Thyroid gland (tissue), 4 donors: ENCODE measurements at places on chromosomes 6 and 20. TPM values are rescaled to one million over a fixed set of nuclear protein-coding genes. Genes with fewer than 3 reads are reported as not detected.

The SNAP91 gene
- 3.4 TPM for total RNA-seq

GRCh38 chr6:134880487-134881190 lies 69.3 kb downstream of the ALDH8A1 start:
- H3K27me3 ChIP-seq = no peaks in the 10 kb centered on the region
- H3K4me3 ChIP-seq = no peak overlapping the region
- no peak for DNase-seq
- H3K4me1 ChIP-seq = peaks cover under 1% of the 10 kb centered on the region

- no peak overlapping the region for H3K4me3 ChIP-seq
- no peaks in the 10 kb centered on the region for H3K36me3 ChIP-seq
- H3K27me3 ChIP-seq = no peaks in the 10 kb centered on the region
These were observed 1104.6 kb upstream of the MAP3K7 start for GRCh38 chr6:91691449-91691848.

The CRISP3 gene
- total RNA-seq = not detected

DNA sequence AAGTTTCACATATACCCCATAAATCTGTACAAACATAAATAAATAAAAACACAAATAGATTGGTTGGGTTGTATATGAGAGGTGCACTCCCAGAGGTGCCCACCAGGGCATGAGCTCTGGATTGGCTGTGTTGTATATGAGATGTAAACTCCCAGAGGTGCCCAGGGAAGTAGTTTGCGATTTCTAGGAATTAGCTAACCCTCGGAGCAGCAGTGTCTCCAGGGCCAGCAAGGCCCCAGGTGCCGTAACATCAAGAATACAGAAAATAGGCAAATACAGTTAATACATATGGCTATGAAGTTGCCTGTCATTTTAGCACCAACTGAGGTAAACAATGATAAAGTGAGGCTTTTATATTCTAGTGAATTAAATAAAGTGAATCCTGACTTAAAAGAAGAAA lies 5.4 kb upstream of the GINM1 start:
- no peaks in the 10 kb centered on the region for H3K36me3 ChIP-seq
- no peak overlapping the region for H3K27ac ChIP-seq
- H3K4me3 ChIP-seq = no peak overlapping the region
- H3K27me3 ChIP-seq = no peaks in the 10 kb centered on the region
- no peaks in the 10 kb centered on the region for H3K4me1 ChIP-seq
- no peak for DNase-seq

DNA sequence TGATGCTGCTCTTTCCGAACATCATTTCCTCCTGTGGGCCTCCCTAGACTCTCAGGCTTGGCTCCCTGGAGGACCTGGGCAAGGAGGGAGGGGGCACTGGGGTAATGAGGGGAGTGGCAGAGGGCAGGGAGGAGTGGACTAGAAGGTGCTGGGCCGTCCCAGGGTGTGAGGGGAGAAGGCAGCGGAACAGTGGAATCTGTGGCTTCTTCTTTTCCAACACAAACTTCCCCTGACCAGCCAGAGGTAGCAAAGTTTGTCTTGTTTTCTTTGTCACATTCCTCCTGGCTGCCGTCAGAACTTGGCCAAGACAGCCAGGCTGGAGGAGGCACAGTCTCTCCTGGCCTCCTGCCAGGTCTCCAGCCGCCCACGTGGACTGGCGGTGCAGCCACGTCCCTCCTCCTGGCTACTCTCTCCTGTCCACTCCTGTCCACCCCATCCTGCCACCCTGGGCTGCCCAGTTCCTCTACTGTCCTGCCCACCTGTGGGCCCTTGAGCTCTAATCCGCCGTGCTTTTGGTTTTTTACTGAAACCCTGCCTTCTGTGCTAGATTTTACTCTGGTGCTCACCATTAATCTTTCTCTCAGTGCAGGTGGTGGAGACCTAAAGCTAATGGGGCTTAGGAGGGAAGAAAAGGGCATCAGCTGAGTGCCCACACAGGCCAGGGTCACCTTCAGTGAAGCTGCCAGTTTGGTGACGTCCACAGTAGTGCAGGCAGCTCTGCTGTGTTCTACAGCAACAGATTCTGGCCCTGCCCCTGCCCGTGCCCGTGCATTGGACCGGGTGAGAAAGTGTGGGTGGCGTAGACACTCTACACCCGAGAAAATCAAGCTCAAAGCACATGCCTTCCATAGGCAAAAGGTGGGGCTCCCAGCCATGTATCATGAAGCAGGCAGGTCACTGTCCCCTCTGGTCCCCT lies 2.8 kb upstream of the CDSN start:
- peaks cover 11% of the 10 kb centered on the region for H3K4me1 ChIP-seq
- H3K27ac ChIP-seq = peak overlapping the region; percentile 44
- H3K27me3 ChIP-seq = no peaks in the 10 kb centered on the region
- no peak overlapping the region for H3K4me3 ChIP-seq
- DNase-seq = peak; percentile 97
- no peaks in the 10 kb centered on the region for H3K36me3 ChIP-seq

The RAD21L1 gene
- total RNA-seq = not detected

- H3K4me1 ChIP-seq = no peaks in the 10 kb centered on the region
- H3K4me3 ChIP-seq = no peak within 1 kb of the TSS
- H3K27me3 ChIP-seq = no peaks in the 10 kb centered on the region
- H3K27ac ChIP-seq = no peak within 1 kb of the TSS
- no peaks in the 10 kb centered on the region for H3K36me3 ChIP-seq
- no peak for DNase-seq
These were observed at the start of gene FABP7 for GRCh38 chr6:122779667-122780066. FABP7 (plus strand) TSS chr6:122779716; CDS start chr6:122779795, 79 bp downstream.

The GRM1 gene
- total RNA-seq = 0.29 TPM

DNA sequence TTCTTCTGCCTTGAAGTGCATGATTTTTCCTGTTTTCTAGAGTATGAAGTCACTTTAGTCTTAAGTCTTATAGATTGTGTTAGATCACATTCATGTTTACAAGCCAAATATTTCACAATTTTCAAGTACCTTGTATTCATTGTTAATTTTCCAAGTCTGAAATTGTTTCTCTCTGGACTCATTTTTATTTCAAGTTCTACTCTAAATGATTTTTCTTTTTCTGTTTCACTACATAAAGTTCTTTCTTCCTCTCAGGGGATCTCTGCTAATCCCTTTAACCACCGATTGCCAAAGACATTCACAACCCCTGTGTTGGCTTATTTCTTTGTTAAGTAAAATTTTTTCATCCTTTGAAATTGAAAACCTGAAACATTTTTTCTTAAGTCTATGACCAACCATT lies 805.7 kb downstream of the KIF16B start:
- no peak for DNase-seq
- no peaks in the 10 kb centered on the region for H3K27me3 ChIP-seq
- no peak overlapping the region for H3K4me3 ChIP-seq
- H3K4me1 ChIP-seq = no peaks in the 10 kb centered on the region

GRCh38 chr6:53011979-53012378 lies 16.9 kb upstream of the GSTA4 start:
- no peak for DNase-seq
- H3K27me3 ChIP-seq = no peaks in the 10 kb centered on the region
- peaks cover 49% of the 10 kb centered on the region for H3K36me3 ChIP-seq
- no peaks in the 10 kb centered on the region for H3K4me1 ChIP-seq
- no peak overlapping the region for H3K27ac ChIP-seq

DNA sequence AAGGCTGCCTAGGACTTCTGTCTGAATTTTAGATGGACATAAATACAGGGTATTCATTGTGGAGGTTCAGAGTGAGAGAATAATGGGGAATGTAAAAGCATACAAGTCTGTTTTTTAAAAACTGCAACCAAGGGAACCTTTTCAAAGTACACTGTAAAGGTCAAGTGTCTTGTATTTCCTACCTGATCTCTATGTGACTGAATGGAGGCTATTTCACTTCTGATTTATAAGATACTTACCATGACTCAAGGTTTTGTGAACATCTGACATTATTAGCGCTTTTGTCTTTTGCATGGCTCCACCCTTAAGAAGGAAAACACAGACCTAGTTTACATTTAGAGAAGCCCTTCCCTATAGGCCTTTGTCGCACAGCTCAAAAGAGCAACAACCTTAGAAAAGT lies 126.5 kb downstream of the ZFAND3 start:
- no peak overlapping the region for H3K4me3 ChIP-seq
- no peak for DNase-seq
- no peak overlapping the region for H3K27ac ChIP-seq
- no peaks in the 10 kb centered on the region for H3K36me3 ChIP-seq

The MAP3K5 gene
- 68.0 TPM for total RNA-seq

The FAM83C gene
- not detected for total RNA-seq

The KCNK16 gene
- 0.88 TPM for total RNA-seq

GRCh38 chr6:164108869-164109769 lies 694.6 kb downstream of the QKI start:
- no peaks in the 10 kb centered on the region for H3K27me3 ChIP-seq
- DNase-seq = peak; percentile 44
- peak overlapping the region; percentile 22 for H3K27ac ChIP-seq

DNA sequence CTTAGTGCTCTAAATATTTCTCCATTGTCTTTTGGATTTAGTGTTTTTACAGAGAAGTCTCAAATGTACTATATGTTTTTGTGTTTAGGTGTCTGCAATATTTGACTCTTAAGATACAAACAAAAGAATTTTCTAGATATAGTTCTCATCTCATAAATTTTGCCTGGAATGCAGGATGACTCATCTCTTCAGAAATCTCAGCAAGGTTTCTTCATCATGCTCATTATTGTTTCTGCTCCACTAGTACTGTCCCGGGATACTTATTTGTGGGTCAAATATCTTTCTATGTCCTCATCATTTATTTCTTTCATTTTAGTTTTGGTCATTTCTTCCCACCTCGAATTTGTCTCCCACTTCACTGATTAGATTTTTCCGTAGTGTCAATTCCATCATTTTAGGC lies 9.5 kb downstream of the AHI1 start:
- H3K4me1 ChIP-seq = no peaks in the 10 kb centered on the region
- H3K27ac ChIP-seq = no peak overlapping the region
- DNase-seq = no peak
- peaks cover 13% of the 10 kb centered on the region for H3K36me3 ChIP-seq
- H3K4me3 ChIP-seq = no peak overlapping the region

GRCh38 chr6:56048601-56049000 lies 173.2 kb upstream of the BMP5 start:
- DNase-seq = no peak
- no peaks in the 10 kb centered on the region for H3K4me1 ChIP-seq
- H3K27ac ChIP-seq = no peak overlapping the region
- no peaks in the 10 kb centered on the region for H3K36me3 ChIP-seq
- no peaks in the 10 kb centered on the region for H3K27me3 ChIP-seq

DNA sequence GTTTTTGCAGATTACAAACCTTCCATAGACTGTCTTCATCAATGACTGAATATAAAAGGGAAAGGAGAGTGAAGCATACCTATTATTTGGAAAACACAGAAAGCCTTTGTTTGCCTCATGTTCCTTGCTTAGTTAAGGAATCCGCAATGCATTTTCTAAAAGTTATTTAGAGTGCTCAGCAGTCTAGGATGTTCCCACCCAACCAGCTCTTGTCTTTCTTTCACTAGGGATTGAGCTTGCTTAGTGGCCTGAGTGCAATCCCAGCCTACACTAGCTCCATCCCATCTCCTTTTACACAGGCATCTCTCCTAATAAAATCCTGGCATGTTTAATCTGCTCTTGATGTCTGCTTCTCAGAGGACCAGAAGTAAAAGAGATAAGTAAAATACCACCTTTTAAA lies 850.5 kb upstream of the GJE1 start:
- H3K27ac ChIP-seq = no peak overlapping the region
- H3K4me3 ChIP-seq = no peak overlapping the region
- H3K36me3 ChIP-seq = no peaks in the 10 kb centered on the region
- no peak for DNase-seq
- H3K27me3 ChIP-seq = no peaks in the 10 kb centered on the region

GRCh38 chr20:47432834-47433210 lies 68.9 kb upstream of the NCOA3 start:
- DNase-seq = no peak
- H3K4me1 ChIP-seq = no peaks in the 10 kb centered on the region
- no peaks in the 10 kb centered on the region for H3K27me3 ChIP-seq
- no peak overlapping the region for H3K27ac ChIP-seq
- H3K36me3 ChIP-seq = no peaks in the 10 kb centered on the region

DNA sequence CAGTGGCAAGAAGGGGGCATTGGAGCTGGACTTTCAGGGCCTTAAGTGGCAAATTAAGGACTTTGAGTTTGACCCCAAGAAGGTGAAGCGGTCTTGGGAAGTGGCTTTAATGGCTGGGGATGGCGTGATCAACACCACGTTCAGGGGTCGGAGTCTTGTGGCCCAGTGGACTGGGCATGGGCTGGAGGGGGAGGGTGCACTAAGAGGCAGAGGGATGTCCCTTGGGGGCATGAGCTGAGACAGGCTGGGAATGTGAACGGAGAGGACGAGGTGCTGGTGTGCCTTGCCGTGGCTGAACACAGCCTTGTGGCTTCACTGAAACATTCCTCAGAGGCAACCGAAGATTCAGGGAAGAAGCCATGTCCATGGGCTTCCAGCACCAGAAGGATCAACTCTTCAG lies 227.0 kb downstream of the SYNDIG1 start:
- H3K4me3 ChIP-seq = no peak overlapping the region
- DNase-seq = no peak
- H3K36me3 ChIP-seq = no peaks in the 10 kb centered on the region
- peaks cover 19% of the 10 kb centered on the region for H3K4me1 ChIP-seq
- no peak overlapping the region for H3K27ac ChIP-seq

The HEY2 gene
- total RNA-seq = 3.5 TPM

The PTK7 gene
- total RNA-seq = 52.9 TPM

DNA sequence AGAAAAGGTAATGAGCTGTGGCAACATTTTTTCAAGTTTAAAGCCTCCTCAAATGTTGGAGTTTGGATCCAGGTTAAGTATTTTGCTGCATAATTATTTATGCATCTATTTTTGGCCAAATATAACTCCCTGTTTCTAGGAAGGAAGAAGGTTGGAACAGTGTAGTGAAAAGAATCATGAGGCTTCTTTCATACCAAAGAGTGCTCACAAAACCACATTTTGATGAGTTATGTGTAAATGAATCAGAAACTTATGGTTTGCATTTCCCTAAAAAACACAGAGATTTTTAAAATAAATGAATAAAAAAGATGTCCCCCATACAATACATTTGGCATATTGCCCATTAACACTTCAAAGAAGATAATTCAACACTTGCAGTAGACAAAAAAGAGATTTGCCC lies 246.9 kb upstream of the PRDM1 start:
- H3K27ac ChIP-seq = no peak overlapping the region
- H3K4me3 ChIP-seq = no peak overlapping the region
- H3K27me3 ChIP-seq = no peaks in the 10 kb centered on the region
- no peak for DNase-seq
- H3K4me1 ChIP-seq = no peaks in the 10 kb centered on the region
- no peaks in the 10 kb centered on the region for H3K36me3 ChIP-seq

The DEFB124 gene
- total RNA-seq = not detected
